ENCODE measurements at places on chromosomes 7 and 10. TPM values are rescaled to one million over a fixed set of nuclear protein-coding genes. Genes with fewer than 3 reads are reported as not detected.

DNA sequence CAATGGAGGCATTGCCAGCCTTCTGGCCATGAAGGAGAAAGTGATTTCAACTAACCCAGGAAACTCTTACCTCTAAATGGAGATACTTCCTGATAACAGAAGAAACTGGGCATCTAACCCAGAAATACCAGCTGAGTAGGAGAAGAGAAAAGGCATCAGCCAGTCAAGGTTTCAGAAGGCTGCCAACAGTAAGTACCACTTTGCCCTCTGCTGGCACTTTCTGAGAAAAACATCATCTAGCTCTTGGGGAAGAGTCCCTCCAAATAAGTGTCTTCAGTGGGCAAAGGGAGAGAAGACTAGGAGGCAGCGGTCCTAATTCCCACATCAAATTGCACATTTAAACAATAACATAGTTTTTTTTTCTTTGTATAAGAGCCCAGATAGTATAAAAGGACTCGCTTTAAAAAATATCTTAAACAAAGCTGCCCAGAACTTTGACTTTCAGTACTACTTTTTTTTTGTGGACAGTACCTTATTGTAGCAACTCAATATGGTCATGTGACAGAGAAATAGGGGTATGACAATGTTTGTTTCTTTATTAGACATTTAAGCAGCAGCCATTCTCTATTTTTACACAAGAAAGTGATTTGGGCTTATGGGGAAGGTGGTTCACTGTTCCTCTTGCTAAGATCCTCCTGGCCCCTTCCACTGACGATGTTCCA lies 157.3 kb downstream of the CTTNBP2 start:
- no peak for DNase-seq

DNA sequence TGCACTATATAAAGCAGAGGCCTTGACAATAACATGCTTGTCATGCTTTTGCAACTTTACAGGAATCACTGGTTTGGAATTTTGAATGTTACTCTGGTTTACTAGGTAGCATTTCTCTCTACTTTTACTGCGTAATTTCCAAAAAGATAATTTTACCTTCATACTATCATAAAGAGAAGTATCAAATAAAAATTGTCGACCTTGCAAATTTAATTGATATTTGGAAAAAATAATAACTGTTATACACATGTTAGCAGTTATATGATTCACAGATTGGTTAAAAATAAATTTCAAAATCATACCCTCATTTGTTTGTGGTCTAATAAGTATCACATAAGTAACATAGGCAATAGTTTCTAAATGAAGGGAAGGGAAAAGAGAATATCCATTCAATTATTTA lies 228.5 kb upstream of the CACNA2D1 start:
- no peak for DNase-seq

GRCh38 chr7:67309764-67310549 lies 313.3 kb downstream of the TYW1 start:
- no peak for DNase-seq

- no peak for DNase-seq
These were observed 26.6 kb downstream of the FAM3C start for GRCh38 chr7:121369462-121369861.

DNA sequence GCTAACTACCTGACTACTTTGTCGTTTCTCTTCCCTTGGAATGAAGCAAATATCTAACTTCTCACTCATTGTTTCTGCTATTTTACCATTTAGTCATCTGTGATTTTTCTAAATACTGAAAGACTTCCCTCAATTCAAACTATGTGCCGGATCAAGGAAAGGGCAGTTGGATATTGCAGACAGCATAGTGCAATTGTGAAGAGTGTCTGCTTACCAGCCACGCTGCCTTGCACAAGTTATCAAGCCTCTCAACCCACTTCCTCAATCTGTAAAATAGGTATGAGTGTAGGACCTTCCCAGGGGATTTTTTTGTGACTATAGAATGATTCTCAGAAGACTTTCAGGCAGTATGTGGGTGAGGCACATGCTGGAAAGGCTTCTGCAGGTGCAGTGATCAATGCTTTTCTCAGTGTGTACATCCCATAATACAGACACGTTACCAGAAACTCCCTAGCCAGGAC lies 54.3 kb downstream of the EGFR start:
- no peak for DNase-seq

- no peak for DNase-seq
These were observed 282.6 kb upstream of the CACNA2D1 start for GRCh38 chr7:82726038-82726800.

DNA sequence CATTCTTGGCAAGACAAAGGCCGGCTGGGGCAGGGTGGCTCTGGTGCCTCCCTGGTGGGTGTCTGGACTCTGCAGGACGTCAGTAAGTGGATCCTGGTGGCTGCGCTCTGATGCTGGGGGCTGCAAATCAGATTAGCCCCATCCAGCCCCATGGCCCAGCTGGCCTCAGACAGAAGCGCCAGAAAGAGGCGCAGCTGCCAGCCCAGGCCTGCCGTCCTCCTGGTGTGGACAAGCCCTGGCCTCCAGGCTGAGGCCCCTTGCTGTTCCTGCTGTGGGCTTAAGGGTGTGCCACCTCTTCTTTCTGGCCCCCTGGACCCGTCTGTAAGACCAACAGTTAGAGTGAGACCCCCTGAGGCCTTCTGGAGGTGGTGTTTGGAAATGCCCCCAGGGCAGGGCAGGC lies 5.9 kb upstream of the LFNG start:
- DNase-seq = no peak

- no peak for DNase-seq
These were observed 156.8 kb upstream of the MAGI2 start for GRCh38 chr7:79610313-79610712.

DNA sequence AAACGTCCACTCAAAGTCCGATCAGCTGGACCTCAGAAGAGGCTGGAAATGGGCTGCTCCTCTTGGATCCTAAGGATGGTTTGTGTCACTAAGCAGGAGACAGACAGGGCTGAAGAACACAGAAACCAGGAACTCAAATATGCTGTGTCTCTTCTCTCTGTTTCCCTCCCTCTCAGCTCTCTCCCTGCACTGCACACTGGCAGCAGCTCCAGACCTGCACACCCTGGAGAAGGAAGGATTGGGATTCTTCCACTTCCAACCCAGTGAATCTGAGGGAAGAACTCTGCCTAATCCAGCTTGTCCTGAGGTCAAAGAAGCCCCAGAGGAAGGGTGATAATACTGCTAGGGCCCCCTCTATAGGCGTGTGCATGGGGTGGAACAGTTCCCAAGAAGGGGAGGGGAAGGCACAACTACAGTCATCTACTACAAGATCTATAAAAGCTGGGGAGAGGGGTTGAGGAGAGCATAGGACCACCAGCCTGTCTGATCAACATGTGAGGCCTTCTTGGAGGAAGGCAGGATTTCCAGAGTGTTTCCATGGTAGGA lies 22.7 kb upstream of the ZCCHC24 start:
- no peak for DNase-seq

GRCh38 chr10:26540601-26541000 lies 102.5 kb downstream of the APBB1IP start:
- DNase-seq = no peak

DNA sequence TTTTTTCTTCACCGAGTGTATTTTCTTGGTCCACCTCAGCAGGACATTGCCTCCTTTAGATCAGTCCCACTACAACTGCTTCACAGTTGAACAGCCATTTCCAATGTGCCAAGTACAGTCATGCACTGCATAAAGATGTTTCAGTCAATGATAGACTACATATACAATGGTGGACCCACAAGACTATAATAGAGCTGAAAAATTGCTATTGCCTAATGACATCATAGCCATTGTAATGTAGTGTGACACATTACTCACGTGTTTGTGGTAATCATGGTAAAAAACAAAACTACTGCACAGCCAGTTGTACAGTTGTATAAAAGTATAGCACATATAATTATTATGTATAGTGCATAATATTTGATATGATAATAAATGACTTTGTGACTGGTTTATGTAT lies 113.8 kb upstream of the HPS1 start:
- DNase-seq = no peak

- DNase-seq = no peak
These were observed 50.5 kb downstream of the TMEM209 start for GRCh38 chr7:130154501-130155317.

DNA sequence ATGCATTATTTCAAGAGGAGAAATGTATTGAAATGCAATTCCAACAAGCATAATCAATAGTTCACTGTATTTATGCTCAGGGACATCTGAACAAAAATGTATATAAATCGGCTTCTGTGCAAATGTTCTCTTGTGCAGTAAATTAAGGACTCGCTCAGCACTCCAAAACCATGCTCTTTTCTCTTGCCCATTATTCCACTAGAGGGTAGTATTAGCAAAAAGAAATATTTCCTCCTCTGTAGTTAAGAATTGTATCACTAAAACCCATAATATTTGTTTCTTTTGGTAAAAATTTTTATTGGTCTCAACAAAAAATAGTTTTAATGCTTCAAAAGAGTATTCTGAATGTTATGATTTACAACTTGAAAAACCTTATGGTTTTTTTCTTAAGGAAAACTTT lies 803.1 kb downstream of the PCDH15 start:
- DNase-seq = no peak

DNA sequence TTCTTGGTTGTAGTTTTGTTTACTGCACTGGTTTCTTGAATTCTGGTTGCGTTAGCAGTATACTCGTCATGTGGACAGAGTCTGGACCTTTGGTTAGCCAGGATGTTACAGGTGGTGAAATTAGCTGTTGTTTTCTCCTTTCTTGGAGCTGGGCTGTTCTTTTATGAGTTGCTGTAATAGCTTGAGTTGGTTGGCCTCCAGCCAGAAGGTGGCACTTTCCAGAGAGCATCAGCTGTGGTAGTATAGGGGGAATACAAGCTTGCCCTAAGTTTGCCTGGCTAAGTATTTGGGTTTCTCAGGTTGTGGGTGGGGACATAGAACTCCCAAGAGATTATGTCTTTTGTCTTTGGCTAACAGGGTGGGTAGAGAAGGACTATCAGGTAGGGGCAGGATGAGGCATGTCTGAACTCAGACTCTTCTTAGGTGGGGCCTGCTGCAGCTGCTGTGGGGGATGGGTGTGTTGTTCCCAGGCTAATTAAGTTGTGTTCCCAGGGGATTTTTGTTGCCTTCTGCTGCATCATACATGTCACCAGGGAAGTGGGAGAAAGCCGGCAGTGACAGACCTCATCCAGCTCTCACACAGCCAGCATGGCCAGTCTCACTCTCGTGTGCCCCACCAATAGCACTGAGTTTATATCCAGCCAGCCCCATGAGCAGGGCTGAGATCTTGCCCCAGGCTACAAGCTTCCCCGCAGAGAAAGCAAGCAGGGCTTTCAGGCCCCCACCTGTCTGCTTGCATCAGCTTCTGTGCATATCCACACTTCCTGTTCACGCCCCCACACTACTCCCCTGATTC lies 246.7 kb upstream of the TPK1 start:
- DNase-seq = no peak

- no peak for DNase-seq
These were observed 64.1 kb upstream of the MALRD1 start for GRCh38 chr10:18984531-18984930.

DNA sequence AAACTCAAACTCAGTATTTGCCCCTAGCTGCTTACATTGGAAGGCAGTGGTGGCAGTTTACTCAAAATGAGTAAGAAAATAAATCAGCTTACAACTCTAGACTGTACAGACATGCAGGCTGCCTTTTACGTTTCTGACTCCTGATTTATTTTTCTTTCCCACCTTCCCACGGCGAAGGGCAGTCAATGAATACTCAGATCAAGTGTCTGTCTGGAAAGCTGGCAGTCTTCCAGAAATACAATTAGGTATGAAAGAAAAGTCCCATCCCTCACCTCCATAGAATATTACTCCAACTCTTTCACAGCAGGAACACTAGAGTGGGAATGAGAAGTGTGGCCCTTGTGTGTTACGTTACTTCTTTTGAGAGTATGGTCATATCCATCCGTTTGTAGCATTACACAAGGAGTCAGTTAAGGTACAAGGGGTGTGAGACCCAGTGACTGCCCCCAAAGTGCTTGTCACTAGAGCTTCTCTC lies 1.3 kb upstream of the PAPSS2 start:
- no peak for DNase-seq

DNA sequence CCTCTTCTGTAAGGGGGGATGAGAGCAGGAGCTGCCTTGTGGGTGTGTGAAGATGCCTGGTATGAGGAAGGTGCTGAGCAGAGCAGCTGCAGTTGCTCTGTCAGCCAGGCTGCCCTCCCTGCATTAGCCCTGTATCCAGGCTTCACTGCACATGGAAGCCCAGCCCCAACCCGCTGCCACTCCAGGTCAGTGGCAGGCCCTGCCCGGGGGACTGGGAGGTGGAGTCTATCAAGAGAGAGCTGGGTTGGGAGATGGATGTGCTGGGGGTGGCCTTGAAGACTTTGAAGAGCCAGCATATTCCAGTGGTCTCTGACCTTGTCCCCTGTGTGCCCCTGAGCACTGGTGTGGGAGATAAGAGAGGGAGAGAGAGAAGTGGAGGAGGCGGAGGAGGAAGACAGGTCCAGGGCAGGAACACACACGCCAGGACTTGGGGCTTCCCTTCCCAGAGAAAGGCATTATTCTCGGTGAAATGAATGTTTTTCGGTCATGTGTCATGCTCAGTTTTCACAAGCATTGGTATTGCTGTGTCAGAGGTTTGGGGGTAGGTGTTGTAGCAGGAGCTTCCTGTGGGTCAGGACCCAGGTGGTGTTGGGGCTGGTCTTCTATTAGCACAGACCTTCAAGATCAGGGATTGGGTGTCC lies 2.6 kb downstream of the PPIF start:
- no peak for DNase-seq

GRCh38 chr7:23470330-23471105 lies at the start of gene IGF2BP3:
IGF2BP3 (minus strand) TSS chr7:23470491; CDS start chr7:23470110, 381 bp downstream.
- no peak for DNase-seq

GRCh38 chr10:69541463-69541862 lies 31.8 kb downstream of the NEUROG3 start:
- DNase-seq = no peak

GRCh38 chr7:32059289-32060011 lies 10.8 kb downstream of the PDE1C start:
- no peak for DNase-seq

DNA sequence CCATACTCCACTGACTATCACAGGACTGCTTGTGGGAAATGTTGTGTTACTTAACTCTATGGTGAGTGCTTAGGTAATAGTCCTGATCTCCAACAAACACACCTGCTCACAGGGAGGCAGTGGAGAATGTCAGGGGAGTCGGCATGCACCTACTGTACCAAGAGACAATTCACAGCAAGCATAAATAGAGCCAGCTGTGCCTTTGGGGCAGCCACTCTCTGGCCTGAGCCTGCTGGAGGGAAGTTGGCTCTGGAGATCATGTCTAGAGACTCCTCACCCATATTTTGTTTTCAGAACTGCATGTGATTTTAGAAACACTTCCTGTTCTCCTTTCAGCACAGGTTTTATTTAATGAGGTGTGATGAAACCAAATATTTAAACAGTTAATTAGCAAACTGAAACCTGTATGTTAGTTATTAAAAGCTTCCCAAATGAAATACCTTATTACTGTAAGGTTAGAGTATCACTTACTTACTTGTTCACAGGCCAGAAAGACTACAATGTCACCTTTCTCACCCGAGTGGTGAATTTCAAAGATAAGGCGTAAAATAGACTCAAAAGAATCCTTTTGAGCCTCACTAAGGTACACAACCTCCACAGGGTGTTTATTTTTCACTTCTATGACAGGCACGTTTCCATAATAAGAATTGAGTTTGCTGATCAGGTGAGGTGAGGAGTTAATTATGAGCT lies 21.8 kb downstream of the DHX32 start:
- DNase-seq = no peak

GRCh38 chr10:48477141-48477540 lies 127.7 kb downstream of the ARHGAP22 start:
- DNase-seq = no peak

CUBN gene
- 0.07 TPM for polyA plus RNA-seq

PNLIPRP1 gene
- not detected for polyA plus RNA-seq

ELFN1 gene
- 5.9 TPM for polyA plus RNA-seq

GBX1 gene
- 0.27 TPM for polyA plus RNA-seq

PRKAR1B gene
- polyA plus RNA-seq = 4.1 TPM

VPS37D gene
- 2.2 TPM for polyA plus RNA-seq

FAM237B gene
- polyA plus RNA-seq = not detected

SMKR1 gene
- polyA plus RNA-seq = not detected

Data from heart left ventricle (tissue), 16 donors.